ENCODE measurements at places on chromosomes 1 and 21.

GRCh38 chr1:71583756-71584155 is 502.9 kb upstream of the ZRANB2 start:
- no peaks in the 10 kb centered on the region for H3K27me3 ChIP-seq
- no peaks in the 10 kb centered on the region for H3K36me3 ChIP-seq
- DNase-seq: no peak
- H3K27ac ChIP-seq: no peak overlapping the region

DNA sequence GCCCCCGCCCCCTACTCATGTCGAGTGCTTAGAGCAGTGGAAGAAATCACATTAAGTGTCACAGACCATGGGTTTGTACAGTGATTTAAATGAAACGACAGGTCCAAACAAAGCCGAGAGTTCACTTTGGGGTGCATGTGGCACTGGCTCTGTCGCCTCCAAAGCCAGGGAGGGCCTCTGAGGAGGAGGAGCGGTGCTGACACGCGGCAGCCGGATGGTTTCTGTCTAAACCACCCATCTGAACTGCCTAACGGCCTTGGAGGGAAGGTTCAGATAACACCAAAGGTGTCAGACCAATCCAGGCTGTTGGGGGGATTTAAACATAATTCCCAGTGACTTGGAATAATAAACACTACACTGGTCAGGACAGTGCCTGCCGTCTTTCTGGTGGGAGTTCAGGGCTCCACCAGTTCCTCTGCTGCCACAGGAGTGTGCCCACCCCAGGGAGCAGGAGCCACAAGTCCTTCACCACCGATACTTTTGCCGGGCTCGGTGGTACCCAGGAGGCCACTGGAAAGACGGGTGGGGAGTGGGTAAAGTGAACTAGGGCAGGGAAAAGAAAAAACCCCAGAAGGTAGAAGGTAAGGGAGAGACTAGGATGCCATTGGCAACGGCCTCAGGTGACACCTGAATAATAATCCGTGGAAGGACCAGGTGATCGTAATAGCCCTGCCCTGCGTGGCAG is 78.2 kb downstream of the SLC66A1 start:
- no peak for DNase-seq
- peak overlapping the region; percentile 70 for H3K4me3 ChIP-seq
- H3K36me3 ChIP-seq: peaks cover 37% of the 10 kb centered on the region
- peak overlapping the region; percentile 90 for H3K27ac ChIP-seq
- H3K27me3 ChIP-seq: no peaks in the 10 kb centered on the region

DNA sequence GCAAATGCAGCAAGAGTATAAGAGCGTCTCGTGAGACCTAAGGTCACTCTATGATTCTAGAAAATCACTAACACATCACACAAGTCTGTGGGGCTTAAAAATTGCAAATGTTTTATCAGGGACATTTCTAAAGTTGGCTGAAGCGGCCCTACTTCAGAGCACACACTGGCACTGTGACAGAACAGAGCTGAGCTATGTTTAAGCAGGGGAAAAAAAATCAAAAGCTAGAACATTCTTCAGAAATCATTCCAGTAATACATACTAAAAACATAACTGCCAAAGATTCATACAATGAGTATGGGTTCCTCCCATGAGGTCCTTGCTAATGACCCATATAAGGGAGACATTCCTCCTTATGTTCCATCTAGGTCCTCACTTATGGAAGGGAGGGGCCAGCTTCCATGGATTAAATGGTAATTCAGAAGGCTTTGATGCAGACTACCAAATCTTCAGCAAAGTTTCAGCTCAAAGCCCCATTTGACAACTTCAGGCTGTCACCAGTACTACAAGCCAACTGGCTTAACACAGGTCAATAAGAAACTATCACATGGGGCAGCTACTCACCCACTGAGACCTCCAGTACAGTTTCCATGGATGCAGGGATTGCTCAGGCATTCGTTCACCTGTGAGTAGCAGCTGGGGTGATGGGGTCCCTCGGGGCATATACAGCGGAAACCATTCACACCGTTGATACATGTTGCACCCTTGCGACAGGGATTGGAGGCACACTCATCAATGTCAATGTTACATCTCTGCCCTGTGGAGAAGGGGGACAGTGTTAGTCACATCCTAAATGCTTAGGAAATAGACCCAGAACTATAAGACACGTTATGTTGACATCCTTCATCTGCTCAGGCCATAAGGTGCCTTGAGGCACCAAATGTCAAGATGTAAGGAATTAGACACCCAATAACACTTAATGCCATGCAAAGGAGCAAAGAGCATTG is 58.4 kb upstream of the ADAM30 start:
- no peak for DNase-seq
- H3K4me1 ChIP-seq: peaks cover 2% of the 10 kb centered on the region
- peaks cover 20% of the 10 kb centered on the region for H3K36me3 ChIP-seq

GRCh38 chr1:227949341-227949921 is 1.7 kb upstream of the WNT9A start:
- H3K36me3 ChIP-seq: no peaks in the 10 kb centered on the region
- peaks cover 17% of the 10 kb centered on the region for H3K27me3 ChIP-seq
- H3K4me3 ChIP-seq: no peak overlapping the region
- DNase-seq: no peak
- peaks cover 8% of the 10 kb centered on the region for H3K4me1 ChIP-seq
- H3K27ac ChIP-seq: no peak overlapping the region

- DNase-seq: no peak
- no peak overlapping the region for H3K27ac ChIP-seq
- H3K4me1 ChIP-seq: no peaks in the 10 kb centered on the region
- H3K4me3 ChIP-seq: no peak overlapping the region
- H3K36me3 ChIP-seq: no peaks in the 10 kb centered on the region
Observed at GRCh38 chr1:79304131-79304530, 297.6 kb upstream of the ADGRL4 start.

GRCh38 chr1:27192039-27192529 is 37.2 kb upstream of the SLC9A1 start:
- no peaks in the 10 kb centered on the region for H3K27me3 ChIP-seq
- no peak overlapping the region for H3K27ac ChIP-seq
- H3K4me1 ChIP-seq: no peaks in the 10 kb centered on the region

- peak overlapping the region; percentile 59 for H3K27ac ChIP-seq
- H3K36me3 ChIP-seq: peaks cover 2% of the 10 kb centered on the region
- peak overlapping the region; percentile 74 for H3K4me3 ChIP-seq
- peak; percentile 27 for DNase-seq
- H3K4me1 ChIP-seq: peaks cover 29% of the 10 kb centered on the region
Observed at GRCh38 chr1:212683357-212683722, 16.3 kb downstream of the BATF3 start.
